ENCODE measurements at places on chromosomes 7 and 10.

GRCh38 chr10:26593896-26594295 lies 103.6 kb upstream of the PDSS1 start:
- no peak for DNase-seq

DNA sequence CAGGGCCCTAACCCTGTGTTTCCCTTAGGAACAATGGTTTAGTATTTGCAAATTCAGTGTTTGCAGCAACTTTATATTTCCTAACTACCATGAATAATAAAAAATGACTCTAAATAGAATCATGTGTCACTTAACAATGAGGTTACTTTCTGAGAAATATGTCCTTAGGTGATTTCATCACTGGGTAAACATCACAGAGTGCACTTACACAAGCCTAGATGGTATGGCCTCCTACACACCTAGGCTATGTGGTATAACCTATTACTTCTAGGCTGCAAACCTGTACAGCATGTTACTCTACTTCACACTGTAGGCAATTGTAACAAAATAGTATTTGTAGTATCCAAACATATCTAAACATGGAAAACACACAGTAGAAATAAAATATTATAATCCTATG lies 1174.6 kb upstream of the LRRTM3 start:
- no peak for DNase-seq

DNA sequence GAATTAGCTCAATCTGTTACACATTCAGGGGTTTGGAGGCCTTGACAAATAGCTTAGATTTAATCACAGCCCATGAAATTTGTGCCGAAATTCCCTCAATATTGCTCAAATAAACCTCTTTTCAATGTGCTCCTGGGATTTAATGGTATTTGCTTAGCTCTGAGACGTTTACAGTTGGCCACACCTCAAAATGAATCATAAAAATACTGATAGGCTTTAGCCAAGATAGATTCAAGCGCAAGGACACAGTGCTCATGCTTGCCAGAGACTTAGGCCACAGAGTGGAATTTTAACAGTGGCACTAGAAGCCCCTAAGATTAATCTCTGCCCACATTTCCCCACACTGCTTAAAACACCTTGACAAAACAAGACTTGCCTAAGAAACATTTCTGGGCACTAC lies 2.3 kb upstream of the SEMA3C start:
- no peak for DNase-seq

DNA sequence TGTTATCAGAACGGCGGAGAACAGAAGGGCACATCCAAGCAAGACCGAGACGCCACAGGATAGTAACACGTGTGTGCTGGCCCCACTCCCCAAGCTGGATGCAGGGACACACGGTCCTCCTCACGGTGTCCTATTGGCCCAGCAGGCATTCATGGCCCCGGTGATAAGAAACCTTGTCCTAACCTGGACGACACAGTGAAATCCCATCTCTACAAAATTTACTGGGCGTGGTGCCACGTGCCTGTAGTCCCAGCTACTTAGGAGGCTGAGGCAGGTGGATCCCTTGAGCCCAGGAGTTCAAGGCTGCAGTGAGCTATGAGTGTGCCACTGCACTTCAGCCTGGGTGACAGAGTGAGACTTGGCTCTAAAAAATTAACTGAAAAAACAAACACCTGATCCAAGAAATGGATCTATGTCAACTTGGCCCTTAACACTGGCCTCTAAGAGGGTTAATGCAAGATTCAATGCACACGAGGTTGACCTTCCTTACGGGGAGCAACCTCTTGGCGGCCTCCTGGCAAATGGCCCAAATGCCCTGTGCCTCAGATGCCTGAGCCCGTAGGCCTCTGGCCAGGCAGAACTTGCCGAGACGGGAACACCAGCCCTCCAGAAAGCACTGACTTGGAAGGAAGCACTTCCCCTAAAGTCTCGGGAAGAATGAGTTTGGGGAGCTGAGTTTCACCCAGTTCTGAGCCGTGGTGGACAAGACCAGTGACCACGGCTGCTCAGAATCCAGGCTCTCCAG lies 72.3 kb downstream of the ZRANB1 start:
- DNase-seq, result no peak

DNA sequence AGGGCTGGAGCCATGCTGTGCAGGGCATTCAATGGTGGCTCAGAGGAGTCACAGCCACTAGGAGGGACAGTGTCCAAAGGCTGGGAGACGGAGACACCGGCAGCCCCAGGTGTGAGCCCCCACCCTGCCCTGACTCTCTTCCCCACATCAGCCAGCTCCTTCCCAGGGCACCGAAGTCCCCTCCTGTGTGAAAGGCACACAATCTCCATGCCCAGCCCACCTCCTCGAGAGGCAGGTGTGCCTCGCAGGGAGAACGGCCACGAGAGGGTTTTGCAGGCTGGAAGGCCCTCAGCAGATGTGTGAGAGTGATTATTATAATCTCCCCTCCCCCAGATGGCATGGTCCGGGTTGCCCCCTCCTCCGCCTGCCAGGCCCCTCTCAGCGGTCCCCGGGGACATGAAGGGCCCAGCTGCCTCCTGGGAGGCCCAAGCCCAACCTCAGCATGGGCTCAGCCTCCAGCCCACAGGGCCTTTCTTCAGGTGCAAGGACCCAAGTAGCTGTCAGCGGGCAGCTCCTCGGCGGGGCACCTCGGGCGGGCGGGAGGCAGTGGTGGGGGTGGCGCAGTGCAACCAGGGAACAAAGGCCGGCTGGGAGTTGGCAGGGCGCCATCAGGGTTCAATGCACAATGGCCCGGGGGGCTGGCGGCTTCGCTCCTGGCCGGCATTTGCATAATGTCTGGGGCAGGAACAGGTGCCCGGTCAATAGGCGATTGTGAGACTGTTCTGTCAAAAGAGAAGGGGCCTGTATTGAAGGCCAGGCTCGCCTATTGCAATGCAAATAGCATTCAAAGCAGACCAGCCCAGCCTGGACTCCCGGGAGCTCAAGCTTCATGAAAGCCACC lies 155.3 kb upstream of the ZMIZ1 start:
- DNase-seq, result no peak

GRCh38 chr10:121771966-121772365 lies 155.9 kb downstream of the ATE1 start:
- DNase-seq, result no peak

DNA sequence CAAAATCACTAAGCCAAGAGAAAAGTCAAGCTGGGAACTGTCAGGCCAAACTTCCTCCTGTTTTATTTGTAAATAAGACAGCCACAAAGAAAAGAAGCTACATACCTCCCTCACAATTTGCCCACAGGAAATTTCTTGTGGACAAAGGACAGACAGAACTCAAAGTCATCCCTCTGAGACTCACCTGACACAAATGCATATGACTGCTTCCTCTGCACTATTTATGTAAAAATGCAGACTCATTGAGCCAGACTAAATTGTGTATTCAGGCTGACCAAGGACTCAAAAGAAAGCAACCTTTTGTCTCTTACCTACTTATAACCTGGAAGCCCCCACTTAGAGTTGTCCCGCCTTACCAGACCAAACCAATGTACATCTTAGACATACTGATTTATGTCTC lies 11.8 kb downstream of the TOMM7 start:
- no peak for DNase-seq

- no peak for DNase-seq
Measured at GRCh38 chr10:93445097-93445960, 36.8 kb downstream of the MYOF start.

GRCh38 chr7:79406371-79406770 lies 47.1 kb downstream of the MAGI2 start:
- no peak for DNase-seq

DNA sequence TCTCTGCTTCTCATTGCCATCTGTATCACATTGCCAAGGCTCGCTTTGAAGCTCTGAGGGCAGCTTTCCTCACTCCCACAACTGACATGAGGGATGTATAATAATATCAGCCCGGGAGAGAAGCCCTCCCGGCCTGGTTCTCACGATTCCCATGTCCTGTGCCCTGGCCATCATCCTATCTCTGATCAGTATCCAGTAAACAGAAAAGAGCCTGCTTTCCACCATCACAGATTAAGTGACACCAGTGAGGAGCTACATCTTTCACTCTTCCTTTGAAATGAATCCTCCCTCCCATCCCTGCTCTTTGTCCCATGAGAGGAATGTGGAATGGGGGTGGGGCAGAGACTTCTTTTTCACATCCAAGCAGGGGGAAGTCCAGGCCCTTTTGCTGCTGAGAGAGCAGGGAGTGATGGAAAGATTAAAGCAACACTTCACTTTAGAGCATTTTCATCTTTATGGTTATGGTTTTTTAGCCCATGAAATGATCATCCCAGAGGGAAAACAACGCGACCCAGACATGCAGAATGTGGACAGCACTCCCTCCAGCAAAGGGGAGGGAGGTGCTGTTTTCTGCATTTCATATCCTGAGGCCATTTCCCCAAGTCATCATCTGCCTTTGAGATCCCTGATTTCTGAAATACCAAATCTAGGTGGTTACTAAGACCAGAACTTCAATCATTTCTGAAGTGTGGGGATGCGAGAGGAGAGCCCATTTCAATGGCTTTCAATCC lies 84.6 kb upstream of the LYZL1 start:
- DNase-seq, result no peak

DNA sequence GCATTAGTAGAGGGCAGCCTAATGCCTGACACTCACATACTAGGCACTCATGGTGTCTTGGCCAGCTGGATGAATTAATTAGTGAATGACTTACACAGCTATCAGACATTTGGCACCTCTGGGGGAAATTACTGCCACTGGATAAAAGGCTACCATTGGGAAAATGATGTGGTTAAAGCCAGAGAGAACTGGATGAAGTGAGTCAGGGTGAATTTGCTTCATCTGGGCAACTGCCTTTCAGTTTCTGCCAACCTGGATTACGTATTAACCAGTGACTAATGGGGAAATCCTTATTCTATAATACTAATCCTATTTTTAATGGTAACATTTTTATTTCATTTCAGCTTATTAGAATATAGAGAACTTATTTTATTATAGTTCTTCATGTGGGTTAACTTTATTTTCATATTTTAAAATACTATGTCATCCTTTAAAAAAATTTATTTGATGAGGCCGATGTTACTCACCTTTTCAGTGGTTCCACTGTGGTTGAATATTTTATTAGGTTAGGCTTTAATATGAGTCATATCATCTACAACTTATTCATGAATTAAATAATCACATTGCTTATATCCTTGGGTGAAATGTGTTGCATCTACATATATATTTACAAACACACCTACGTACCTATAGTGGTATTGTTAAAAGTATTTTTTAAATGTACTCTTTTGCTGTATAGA lies 85.6 kb upstream of the CAPZA2 start:
- no peak for DNase-seq

DNA sequence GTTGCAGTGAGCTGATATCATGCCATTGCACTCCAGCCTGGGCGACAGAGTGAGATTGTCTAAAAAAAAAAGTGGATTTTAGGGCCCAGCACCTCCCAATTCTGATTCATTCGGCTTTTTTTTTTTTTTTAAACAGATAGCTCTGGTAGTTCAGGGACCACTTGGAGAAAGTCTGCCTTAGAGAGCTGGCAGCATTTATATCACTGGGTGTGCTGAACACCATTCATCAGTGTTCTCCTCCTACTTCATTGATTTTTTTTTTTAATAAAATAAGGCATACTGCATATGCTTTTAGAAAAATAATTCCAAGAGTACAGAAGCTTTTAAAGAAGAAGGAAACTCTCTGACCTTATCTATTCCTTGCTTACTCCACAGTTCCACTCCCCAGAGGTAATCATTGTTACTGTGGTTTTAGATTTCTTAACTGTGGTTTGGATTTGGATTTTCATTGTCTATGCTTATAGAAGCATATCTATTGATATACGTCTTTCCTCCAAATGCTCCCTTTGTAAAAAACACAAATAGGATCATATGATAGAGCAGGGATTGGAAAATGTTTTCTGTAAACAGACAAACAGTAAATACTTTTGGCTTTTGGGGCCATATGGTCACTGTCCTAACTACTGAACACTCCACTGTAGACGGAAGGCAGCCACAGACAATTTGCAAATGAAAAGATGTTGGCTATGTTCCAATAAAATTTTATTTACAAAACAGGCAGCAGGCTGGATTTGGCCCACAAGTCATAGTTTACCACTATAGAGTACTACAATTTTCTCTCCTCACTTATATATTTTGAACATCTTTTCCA lies 21.1 kb upstream of the SAR1A start:
- no peak for DNase-seq

- no peak for DNase-seq
Measured at GRCh38 chr7:18855796-18856195, 261.6 kb downstream of the TWIST1 start.

GRCh38 chr7:21526007-21526406 lies 16.8 kb upstream of the DNAH11 start:
- no peak for DNase-seq

- no peak for DNase-seq
Measured at GRCh38 chr7:145219461-145219860, 383.6 kb upstream of the TPK1 start.

- no peak for DNase-seq
Measured at GRCh38 chr10:78700413-78700812, 368.4 kb upstream of the ZMIZ1 start.

- no peak for DNase-seq
Measured at GRCh38 chr10:75733135-75733890, 301.9 kb downstream of the LRMDA start.

GRCh38 chr7:131944556-131945069 lies 388.2 kb upstream of the PODXL start:
- no peak for DNase-seq

DNA sequence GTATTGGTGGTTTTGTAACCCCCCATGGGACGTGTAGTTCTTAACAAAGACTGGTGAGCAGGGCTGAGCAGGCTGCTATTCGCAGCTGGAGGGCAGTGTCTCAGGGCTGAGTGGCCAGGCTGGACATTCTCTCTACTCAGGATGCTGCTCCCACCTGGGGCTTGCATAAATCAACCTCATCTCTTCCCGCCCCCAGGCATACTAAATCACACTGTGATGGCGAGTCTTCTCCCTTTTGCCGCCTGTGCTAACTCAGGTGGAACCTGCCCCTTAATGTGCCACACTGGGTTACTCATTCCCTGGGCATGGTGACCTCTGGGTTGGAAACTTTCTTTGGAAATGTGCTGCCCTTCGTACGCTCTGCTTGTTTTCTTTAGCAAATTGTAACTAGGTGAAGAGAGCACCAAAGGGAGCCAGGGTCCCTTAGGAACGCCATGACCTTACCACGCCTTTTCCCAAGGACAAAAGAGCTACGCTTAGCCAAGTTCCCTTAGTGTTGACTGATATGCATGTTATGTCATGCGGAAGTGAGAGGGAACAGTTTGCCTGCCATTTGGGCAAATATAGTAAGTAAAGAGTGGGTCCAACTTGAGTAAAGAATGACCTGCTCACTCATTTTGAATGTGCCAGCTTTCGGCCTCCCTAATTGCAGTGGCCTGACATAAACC lies 40.4 kb upstream of the COBL start:
- no peak for DNase-seq
